Stromal cell of bone marrow (primary cell): ENCODE measurements at places on chromosomes 6 and 20.

DNA sequence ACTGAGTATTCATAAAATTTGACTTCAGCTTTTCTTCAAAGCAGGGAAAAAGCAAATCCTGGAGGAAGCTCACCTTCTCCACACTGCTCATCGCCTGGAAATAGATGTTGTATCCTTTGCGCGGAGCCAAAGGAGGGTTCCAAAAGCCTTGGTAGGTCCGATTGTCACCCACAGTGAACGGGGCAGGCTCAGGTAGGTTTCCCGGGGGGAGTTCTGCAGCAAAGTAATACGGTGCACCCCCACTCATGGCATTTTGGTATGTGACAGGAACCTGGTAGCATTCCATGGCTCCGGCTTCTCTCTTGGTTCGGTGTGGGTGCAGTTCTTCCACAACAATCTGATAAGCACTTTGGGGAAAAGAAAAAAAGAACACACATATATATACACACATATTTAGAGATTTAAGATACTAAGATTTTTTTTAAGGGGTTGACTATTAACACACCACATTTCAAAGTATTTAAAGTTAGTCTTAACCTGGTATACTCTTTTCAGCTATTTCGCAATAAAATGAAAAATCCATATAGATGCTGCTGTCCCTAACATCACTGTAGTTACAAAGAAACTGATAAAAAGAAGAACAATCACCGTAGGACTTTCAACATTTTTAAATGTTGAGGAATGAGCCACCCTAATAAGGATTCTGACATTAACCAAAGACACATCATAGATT lies 166.7 kb upstream of the THEMIS start:
- no peak for DNase-seq

DNA sequence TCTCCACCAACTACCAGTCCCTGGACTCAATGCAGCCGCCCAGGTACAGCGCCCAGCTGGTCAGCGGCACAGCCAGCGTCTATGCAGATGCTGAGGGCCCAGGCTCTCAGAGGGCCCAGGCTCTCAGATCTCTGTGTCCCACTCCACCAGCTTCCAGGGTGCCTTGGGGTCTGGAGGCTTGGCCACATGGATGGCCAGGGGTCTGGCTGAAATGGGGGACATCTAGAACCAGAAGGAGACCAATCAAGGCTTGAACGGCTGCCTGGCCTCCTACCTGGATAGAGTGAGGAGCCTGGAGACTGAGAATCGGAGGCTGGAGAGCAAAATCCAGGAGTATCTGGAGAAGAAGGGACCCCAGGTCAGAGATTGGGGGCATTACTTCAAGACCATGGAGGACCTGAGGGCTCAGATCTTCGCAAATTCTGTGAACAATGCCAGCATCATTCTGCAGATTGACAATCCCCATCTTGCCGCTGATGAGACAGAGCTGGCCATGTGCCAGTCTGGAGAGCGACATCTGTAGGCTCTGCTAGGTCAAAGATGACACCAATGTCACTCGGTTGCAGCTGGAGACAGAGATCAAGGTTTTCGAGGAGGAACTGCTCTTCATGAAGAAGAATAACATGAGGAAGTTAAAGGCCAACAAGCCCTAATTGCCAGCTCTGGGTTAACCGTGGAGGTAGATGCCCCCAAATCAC lies 44.1 kb upstream of the GRM4 start:
- no peak for DNase-seq

DNA sequence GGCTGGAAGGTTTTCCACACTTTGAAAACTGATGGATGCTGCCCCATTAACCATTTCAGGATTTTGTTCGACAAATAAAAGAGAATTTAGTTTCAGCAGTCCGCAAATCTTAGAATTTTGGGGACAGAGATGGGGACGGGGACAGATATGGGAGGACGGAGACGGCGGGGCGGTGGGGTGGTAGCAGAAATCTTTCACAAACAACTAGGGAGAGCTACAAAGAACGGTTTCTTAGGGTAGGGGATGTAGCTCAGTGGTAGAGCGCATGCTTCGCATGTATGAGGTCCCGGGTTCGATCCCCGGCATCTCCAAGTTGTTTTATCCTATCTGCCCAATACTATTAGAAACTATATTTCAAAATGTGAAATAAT lies 15.1 kb downstream of the HMGN4 start:
- DNase-seq: peak; percentile 31

- peak; percentile 67 for DNase-seq
Measured at GRCh38 chr20:5072756-5073659, 46.8 kb downstream of the PCNA start.

GRCh38 chr6:137705160-137706082 lies 161.6 kb upstream of the TNFAIP3 start:
- peak; percentile 53 for DNase-seq

DNA sequence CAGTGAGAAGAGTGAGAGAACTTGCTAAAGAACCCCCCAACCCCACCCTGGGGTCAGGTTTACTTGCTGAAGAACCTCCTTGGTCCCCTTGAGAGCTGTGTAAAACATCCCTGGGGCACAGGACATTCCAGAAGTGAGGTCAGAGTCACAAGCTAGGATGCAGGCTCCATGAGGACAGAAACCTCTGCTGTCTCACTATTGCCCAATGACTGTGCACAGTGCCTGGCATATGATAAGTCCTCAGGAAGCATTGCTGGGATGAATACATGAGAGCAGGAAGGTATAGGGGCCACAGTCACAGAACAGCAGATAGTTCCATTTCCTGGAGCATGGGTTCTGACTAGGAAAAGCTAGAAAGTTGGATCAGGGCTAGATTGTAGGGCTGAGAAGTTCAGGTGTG lies 18.4 kb downstream of the NT5E start:
- DNase-seq: no peak

- peak; percentile 12 for DNase-seq
Measured at GRCh38 chr6:138044458-138044857, 62.8 kb downstream of the PERP start.

DNA sequence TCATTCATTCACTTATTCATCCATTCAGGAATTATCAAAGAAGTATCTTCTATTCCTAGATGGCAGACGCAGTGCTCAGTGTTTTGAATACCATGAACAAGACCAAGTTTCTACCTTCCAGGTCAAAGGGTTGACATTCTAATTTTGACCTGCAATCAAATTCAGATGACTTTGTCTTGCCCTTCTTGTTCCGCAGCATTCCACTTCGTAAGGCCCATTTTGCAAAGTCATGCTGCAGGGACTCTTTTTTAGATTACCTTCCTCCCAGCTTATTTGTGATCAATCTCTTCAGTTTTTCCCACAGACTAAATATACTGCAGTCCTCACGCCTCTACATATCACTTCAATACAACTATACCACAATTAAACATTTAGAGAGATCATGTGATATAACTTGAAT lies 7.1 kb upstream of the TAAR1 start:
- DNase-seq: no peak

DNA sequence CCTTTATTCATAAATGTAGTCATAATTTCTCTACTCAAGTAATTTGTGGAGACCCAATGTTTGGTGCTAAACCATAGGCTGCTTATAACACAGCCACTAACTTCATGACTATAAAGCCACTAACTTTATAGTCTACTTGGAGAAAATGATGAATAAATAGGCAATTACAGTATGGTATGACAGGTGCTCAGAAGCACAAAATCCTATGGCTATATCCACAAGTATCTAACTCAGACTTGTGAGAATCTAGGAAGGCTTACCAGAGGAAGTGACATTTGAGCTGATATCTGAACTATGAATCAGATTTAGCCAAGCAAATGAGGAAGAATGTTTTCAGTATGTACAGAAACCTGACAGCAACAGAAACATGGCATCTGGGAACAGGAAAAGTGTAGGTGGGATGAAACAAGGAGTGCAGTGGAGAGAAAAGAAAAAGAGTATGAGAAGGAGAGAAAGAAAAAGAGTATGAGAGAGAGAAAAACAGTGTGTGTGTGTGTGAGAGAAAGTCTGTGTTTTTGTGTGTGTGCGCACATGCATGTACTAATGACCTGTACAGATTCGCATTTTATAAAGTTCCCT lies 59.9 kb downstream of the REV3L start:
- no peak for DNase-seq

DNA sequence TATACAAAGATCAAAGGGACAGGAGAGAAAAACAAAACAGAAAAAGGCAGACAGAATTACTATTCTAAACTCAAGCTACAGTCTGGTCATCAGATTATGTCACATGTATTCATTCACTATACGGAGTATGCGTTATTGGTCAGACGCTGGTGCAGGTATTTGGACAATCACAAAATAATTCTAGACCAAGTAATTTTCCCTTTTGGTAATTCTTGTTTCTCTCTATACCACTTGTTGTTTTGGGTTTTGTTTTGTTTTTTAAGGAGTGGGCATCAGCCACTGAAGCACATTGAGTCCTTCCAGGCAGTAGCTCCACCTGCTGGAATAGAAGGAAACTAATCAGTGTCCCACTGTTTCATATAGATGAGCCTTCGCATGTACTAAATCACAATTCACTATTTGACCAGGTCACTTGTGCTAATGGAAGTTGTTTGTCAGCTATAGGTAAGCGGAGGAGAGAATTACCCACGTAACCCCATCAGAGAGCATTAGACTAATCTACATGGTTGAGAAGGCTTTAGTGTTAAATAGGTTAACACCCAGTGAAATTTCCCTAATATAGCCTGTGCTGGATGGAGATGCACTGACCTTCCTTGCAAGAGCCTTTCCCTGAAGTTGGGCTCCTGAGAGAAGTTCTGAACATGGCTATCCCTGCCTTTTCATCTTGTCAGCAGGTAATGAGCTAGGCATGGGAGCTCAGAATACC lies 77.9 kb downstream of the TNFAIP3 start:
- peak; percentile 32 for DNase-seq

GRCh38 chr6:110999634-111000270 lies 17.9 kb downstream of the RPF2 start:
- DNase-seq: peak; percentile 13

GRCh38 chr6:154592199-154592860 lies 81.8 kb upstream of the CNKSR3 start:
- no peak for DNase-seq

DNA sequence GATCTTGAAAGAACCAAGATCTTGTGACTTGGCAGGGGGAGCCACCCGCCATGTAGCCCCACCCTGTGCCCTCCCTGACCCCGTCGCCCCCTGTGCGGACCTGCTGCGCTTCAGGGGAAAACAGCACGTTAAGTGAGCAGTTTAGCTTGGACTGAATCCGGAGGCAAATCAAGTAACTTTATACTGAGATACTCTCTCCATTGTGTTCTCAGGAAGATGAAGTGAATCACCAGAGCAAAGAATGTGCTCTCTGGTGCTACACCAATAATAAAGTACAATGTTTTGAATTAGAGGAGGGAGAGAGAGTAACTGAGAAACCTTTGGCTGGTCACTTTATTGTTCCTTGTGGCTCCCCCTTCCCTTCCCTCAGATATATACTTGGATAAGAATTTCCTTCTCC lies 83.4 kb downstream of the TXNDC5 start:
- DNase-seq: no peak

DNA sequence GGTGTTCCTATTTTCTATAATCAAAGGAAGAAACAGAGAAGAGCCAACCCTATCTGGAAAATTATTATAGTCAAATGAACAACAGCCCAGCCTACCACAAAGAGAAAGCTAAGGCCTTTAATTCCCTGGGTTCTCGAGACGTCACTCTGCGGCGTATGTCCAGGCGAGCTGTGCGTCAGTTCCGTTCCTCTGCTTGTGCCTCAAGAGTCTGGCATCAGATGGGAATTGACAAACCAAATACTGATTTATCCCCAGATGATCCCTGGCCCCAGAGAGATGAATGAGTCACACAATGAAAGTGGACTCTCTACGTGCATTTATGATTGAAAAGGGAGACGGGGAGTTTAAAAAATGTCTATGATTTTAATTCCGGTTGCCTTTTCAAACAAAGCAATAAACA lies 151.6 kb upstream of the PDE10A start:
- no peak for DNase-seq

- no peak for DNase-seq
Measured at GRCh38 chr6:42088101-42088591, 37.8 kb downstream of the TAF8 start.

GRCh38 chr6:23977706-23978105 lies 148.3 kb upstream of the NRSN1 start:
- no peak for DNase-seq

- DNase-seq: no peak
Measured at GRCh38 chr20:37414224-37415035, 68.5 kb downstream of the SRC start.

GRCh38 chr6:73394577-73395354 lies at the start of gene DDX43:
DDX43 (plus strand) TSS chr6:73394828; CDS start chr6:73394906, 78 bp downstream.
- DNase-seq: peak; percentile 68

GRCh38 chr6:5446362-5447075 lies 185.2 kb downstream of the FARS2 start:
- DNase-seq: no peak

DNA sequence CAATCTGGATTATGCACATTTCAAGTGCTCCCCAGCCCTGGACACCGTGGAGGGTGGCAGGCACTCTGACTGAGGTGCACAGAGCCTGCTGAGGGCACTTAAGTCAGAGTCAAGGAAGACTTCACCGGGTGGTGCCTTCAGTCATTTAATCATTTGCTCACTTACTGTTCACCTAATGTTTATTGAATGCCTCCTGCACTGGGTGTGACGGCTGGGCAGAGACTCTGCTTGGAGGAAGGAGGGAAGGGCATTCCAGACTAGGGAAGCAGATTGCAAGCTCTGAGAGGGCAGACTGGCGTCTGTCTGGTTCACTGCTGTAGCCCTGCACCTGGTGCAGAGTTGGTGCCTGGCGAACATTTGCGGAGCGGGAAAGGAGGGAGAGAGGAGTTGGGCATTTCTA lies 54.2 kb upstream of the FAM83D start:
- DNase-seq: no peak

DNA sequence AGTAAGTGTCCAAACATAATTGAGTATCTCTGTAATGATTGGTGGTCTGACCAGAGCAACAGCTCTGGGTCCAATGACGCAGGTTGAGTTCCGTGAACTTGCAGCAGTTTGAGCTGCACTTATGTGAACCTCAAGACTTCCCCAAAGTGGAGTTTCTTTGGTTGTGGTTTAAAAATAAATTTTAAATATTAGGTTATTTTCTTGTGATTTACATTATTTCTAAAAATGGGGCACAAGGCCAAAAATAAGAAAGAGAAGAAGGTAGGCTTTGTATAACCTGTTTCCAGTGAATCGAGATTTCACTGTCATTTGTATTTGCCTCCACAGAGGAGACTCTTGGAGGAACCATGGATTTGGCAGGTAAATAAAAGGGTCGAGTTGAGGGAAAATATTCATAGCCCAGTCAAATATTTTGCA lies 166.4 kb upstream of the ZNF217 start:
- DNase-seq: no peak

DNA sequence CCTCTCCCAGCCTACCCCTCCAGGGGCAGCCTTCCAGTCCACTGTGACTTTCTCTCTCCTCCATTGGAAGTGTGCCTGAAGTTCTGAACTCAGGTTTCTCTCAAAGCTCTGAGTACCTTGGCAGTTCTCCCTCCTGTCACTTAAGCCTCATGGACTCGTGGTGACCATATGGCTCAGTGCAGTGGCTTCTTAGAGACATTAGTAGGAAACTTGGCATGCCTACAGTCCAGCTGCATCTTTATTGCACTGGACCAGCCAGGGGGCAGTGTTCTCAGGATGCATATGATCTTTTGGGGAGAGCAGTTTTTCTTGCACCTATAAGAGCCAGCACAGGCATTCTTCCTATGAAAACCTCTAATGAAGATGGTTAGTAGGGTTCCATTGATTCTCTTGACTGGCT lies 47.5 kb upstream of the KCNK16 start:
- no peak for DNase-seq
